ENCODE measurements at places on chromosomes 2 and 18.

- no peak for DNase-seq
Measured at GRCh38 chr2:23494286-23494685, 109.3 kb downstream of the KLHL29 start.

DNA sequence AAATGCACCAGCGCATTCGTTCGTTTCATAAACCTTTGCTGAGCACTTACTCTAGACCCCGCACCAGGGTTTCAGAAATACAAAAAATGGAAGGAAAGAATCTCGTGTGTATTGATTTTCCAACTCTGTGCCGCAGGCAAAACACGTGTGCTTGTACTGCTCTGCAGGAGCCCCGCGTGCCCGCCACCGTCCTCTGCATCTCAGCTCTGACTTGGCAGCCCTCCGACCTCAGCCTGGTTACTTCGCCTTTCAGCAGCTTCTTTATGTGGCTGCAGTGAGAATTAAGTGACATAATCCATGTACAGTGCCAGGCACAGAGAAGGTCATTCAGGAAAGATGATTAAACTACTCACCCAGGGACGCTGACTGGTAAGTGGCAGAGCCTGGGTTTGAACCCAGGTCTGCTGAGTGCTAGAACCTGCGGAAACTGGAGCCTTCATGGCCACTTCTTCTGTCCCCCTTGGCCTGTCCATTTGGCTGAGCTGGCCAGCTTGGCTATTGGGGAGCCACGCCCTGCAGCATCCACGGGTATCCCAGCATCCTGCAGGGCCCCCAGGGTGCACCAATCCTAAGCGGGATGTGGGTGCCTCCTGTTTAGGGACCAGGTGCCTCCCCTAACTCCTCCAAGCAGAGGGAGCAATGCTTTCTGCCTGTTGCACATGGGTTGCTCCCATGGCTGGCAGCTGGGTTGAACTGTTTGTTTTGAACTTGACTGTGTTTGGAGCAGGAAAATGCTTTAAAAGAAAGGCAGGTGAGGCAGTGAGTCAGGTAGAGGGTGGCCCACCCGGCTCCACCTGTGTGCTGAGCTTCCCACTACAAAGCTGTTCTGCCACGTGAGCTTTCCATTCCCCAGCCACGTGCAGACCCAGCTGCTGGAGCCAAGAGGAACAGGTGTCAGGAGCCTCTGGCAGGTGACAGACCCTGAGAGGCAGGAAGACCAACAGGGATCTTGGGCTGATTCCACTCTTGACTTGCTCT, 34.3 kb downstream of the INHBB start:
- DNase-seq = no peak

GRCh38 chr18:79952996-79953559, 1.6 kb upstream of the SLC66A2 start:
- DNase-seq = no peak

DNA sequence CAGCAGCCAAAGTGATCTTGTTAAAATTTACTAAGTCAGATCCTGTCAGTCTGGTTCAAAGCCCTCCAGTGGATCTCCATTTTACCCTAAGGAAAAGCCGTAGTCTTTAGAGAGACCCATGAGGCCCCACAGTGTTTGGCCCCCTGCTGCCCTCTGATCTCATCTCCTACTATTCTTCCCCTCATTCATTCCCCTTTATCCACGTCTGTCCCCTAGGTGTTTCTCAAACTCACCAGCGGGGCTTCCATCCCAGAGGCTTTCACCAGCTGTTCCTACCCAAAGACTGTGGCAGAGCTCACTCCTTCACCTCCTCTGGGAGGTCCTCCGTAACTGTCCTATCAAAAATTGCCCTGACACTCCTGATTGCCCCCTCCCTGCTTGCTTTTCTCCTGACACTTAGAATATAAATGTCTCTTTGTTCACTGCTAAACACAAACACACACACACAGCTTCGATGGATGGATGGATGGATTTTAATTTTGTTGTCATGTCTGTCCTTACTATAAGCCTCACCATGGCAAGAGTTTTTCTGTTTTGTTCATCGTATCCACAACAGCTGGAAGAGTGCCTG, 26.1 kb downstream of the LIMS1 start:
- DNase-seq = no peak

GRCh38 chr18:11981543-11982366, 448 bp downstream of the IMPA2 start:
- no peak for DNase-seq

- DNase-seq = no peak
Measured at GRCh38 chr2:237878321-237879057, 19.1 kb downstream of the RAMP1 start.

DNA sequence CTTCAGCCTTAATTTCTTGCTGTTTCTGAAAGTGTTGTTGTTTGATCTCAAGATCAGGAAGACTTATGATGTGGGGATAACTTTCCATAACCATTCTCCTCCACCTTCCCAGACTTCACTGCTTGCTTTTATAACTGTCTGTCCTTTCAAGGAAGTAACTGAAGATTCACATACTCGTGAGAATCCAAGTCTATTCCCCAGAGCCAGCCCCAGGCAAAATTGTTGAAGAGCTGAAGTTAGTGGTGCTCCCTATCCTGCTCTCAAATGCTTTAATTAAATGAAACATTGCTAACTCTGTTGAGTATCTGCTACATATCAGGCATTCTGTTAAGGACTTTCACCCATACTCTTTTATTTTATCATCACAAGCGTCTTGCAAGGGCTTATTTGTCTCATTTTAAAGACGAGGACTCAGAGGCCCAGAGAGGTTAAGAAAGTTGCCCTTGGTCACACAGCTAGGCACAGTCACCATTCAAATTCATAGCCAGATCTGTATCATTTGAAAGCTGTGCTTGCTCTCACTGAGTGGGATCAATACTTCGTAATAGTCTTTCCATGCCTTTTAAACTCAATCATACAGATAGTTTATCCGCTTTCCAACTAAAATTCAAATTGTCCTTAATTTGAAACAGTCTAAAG, 189.8 kb upstream of the TCF4 start:
- DNase-seq = no peak

GRCh38 chr2:176638167-176639015, 369.1 kb downstream of the MTX2 start:
- DNase-seq = peak; percentile 57

DNA sequence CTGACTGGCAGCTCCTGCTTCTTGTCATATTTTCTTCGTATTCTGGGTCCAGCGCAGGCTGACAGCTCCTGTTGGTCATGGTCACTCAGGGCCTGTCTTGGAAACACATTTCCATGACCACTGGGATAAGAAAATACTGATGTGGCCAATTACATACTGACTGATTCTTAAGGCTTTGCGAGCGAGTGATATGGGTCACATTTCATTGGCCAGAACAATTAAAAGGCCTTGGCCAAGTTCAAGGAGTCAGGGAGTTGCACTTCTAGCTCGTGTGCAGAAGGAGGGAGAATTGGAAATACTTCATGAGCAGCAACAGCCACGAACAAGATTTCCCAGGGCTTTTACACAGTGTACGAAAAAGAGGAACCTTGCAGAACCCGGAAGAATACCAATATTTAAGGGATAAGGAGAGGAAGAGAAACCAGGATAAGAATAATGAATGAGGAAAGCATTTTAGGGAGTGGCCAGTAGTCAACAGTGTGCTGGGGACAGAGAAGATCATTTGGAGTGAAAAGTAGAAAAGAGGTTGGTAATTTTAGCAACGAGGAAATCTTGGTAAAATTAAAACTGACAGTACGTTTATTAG, 149.5 kb downstream of the ATP9B start:
- DNase-seq = no peak

- DNase-seq = no peak
Measured at GRCh38 chr2:167492486-167492885, 604.2 kb downstream of the XIRP2 start.

Data from stimulated activated CD4-positive, alpha-beta T cell treated with anti-CD3 and anti-CD28 coated beads, Interleukin-4, amount 100 ng/mL, for 4 hours (primary cell).